Pancreas (tissue), 10 donors: ENCODE measurements at places on chromosomes 1 and 21. TPM values are rescaled to one million over a fixed set of nuclear protein-coding genes. Genes with fewer than 3 reads are reported as not detected.

Gene GPR25
- 0.31 TPM for total RNA-seq

DNA sequence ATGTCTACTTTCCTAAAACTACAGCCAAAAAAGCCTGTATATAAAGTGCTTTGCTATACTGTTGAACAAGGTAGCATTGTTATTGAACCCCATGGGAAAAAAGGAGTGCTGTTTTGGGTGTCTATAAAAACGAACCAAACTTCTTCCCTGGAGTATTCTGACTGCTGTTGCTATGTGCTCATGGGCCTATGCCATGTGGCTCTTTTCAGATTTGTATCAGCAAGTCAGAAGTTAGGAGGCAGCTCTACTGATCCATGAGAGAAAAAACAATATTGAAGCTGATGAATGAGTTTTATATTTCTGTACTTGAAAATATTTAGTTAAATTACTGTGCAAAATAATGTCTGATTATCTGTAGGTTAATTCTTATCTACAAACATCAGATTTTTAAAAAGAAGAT is 66.5 kb downstream of the ADGRL2 start:
- no peaks in the 10 kb centered on the region for H3K4me1 ChIP-seq
- H3K27me3 ChIP-seq = no peaks in the 10 kb centered on the region
- H3K36me3 ChIP-seq = no peaks in the 10 kb centered on the region
- DNase-seq = no peak
- H3K4me3 ChIP-seq = no peak overlapping the region
- no peak overlapping the region for H3K27ac ChIP-seq

Gene KIF17
- total RNA-seq = 0.56 TPM

GRCh38 chr1:178330153-178330552 is 166.6 kb downstream of the CLEC20A start:
- H3K36me3 ChIP-seq = no peaks in the 10 kb centered on the region
- no peak for DNase-seq
- H3K27me3 ChIP-seq = no peaks in the 10 kb centered on the region

DNA sequence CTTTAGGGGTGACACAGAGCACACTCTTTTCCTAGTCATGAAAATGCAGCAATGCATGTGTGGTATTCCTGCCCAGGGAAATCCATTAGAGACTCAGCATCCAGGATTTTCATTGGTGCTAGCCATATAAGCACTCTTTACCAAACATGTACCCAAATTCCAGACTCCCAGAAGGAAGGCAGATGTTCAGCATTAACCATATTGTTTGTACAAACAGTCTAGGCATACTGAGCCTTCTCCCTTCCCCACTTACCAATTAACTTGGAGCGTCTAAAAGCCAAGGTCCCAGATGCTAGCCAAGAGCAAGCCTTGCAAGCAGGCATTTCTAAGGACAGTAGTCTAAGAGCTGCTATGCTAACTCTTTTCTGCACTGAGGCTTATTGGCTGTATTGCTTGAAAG is 27.9 kb downstream of the ZBED6 start:
- peaks cover 2% of the 10 kb centered on the region for H3K36me3 ChIP-seq
- no peaks in the 10 kb centered on the region for H3K27me3 ChIP-seq
- no peak overlapping the region for H3K27ac ChIP-seq
- no peak overlapping the region for H3K4me3 ChIP-seq

- no peaks in the 10 kb centered on the region for H3K36me3 ChIP-seq
- peak; percentile 88 for DNase-seq
- H3K4me3 ChIP-seq = no peak overlapping the region
- peaks cover 11% of the 10 kb centered on the region for H3K4me1 ChIP-seq
- H3K27me3 ChIP-seq = no peaks in the 10 kb centered on the region
- peak overlapping the region; percentile 22 for H3K27ac ChIP-seq
Measured at GRCh38 chr1:7265771-7266371, 480.6 kb downstream of the CAMTA1 start.

DNA sequence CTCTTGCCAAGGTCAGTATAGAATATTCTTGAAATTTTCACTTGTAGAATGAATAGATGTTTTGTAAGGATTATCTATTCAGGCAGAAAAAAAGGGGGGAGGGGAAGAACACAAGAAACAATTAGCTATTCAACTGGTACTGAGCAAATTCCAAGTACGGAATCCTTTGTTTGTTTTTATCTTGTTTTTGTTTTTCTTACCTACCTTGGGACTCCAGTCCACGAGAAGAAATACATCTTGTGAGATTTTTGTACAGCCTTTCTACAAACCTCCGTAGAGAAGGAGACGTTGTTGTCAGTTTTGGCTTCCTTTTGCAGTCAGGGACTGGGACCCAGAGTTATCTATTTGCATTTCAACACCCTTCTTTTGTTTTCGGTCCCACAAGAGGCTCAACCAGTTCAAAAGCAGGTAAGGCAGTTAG is 36.0 kb downstream of the ZNF281 start:
- H3K4me1 ChIP-seq = no peaks in the 10 kb centered on the region
- no peaks in the 10 kb centered on the region for H3K27me3 ChIP-seq
- H3K27ac ChIP-seq = no peak overlapping the region
- H3K36me3 ChIP-seq = no peaks in the 10 kb centered on the region
- no peak overlapping the region for H3K4me3 ChIP-seq

DNA sequence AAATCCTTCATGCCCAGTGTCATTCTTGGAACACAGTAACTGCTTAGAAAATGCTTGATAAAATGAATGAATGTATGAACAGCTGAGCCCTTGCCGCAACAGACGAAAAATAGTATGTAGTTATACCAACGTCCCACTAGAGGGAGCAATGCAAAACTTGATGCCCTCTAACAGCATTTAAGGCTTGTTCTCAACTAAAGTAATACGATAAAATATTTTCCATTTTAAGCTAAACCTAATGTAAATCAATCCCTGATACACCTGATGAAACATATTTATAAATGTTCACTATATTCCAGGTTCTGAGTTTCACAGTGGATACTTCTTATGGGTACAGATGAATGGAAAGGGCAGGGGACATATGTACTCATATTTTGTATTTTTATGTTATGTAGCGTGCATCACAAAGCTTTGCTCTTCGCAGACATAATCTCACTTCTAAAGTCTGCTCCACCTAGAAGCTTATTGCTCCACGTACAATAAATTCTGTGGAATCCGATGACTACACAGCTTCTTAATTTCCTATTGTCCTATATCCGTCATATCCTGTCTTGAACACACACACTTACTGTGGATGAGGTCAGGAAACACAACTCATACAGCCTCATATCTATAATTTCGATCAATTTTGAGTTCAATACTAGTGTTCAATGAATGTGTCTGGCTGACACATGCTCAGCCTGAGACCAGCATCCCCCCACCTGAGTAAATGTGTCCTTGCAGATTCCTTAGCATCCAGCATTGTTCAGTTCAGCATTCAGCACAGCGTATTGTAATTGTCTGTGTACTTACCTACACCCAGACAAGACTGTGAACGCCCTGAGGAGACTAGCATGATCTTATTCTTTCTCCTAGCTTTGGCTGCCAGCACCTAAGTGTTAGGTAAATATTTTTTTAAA is 4.4 kb upstream of the UTP25 start:
- no peak overlapping the region for H3K27ac ChIP-seq
- H3K4me1 ChIP-seq = no peaks in the 10 kb centered on the region
- no peak overlapping the region for H3K4me3 ChIP-seq
- H3K36me3 ChIP-seq = no peaks in the 10 kb centered on the region

DNA sequence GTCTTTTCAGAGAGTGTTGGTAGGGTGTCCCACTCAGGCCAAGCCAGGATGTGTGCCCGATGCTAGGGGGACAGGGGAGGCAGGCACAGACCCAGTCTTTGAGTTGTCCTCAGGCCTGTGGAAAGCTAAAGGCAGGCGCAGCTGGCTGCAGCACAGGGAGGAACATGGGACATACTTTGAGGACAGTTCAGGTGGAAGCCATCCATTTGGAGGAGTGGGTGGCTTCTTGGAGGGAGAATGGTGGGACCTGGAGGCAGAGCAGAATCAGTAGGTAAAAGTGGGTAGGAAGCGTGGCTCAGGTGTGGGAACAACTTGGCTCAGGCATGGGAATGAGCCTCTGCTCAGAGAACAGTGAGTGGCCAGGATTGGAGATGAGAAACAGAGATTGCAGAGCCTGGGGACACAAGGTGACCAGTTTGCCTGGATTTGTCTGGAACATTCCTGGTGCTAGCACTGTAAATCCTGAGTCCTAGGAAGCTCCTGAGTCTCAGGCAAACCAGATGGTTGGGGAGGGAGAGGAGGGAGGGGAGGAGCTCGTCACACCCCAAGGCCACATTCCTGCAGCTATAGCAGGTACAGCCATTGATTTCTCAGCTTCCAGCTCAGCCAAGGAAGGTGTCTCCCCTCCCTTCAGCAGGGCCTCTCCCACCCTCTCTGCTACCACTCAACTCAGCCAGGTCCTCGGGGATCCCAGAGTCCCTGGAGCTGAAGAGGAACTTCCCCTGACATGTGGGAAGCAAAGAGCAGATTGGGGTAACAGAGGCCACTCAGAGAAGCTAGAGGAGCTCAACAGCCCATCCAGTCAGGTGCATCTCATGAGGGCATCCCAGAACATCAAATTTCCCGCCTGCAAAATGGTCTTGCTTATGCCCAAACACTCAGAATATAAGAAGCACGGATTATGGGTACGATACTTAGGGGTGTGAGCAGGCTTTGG is 65.2 kb upstream of the TINAGL1 start:
- no peak overlapping the region for H3K27ac ChIP-seq
- H3K4me1 ChIP-seq = no peaks in the 10 kb centered on the region
- no peak for DNase-seq
- H3K27me3 ChIP-seq = no peaks in the 10 kb centered on the region
- no peak overlapping the region for H3K4me3 ChIP-seq

DNA sequence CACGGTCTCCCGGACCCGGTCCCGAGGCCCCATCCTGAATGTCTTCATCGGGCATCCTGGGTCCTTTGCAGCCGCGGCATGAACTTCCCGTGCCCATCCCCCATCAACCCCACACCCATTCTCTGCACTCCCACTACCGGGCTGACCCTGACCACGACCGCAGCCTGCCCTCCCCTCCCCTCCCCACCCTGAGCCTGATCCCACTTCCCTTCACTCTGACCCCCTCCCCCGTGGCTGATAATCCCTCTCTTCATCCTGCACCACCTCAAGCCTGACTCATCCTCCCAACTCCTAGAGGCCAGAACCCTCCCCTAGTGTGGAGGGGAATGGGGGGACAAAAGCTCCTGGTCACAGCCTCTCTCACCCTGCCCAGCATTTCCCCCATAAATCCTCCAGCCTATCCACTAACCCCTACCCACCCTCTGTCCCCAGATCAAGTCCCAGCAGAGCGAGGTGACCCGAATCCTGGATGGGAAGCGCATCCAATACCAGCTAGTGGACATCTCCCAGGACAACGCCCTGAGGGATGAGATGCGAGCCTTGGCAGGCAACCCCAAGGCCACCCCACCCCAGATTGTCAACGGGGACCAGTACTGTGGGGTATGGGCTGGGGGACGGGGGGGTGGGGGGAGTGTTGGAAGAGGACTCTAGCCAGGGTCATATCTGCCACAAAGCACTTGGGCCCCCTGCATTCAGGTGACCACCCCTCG is 602 bp downstream of the SH3BGRL3 start:
- peak; percentile 29 for DNase-seq
- peak overlapping the region; percentile 68 for H3K4me3 ChIP-seq
- H3K27me3 ChIP-seq = no peaks in the 10 kb centered on the region
- H3K27ac ChIP-seq = peak overlapping the region; percentile 85
